ENCODE measurements at places on chromosomes 2 and 18.

- no peak for DNase-seq
Observed at GRCh38 chr18:616380-616995, 19.7 kb downstream of the CLUL1 start.

- no peak for DNase-seq
Observed at GRCh38 chr2:233068762-233069418, 8.7 kb downstream of the INPP5D start.

DNA sequence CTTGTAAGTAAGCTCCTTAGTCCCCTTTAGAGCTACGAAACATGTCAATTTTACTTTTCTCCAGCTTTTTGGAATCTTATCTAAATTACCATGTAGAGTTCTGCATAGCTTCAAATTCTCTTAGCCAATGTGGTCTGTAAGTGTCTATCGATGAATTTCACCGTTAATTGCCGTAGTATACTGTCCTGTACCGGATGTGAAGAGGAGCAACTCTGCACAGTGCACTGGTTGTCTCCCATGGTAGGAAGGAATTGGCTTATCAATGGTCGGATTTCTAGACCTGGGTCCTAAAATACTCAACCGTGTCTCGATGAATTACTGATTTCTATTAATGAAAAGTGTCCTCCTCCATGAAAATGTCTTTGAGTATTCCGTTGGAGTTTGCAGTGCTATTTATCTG lies 1.9 kb downstream of the NOP58 start:
- no peak for DNase-seq

DNA sequence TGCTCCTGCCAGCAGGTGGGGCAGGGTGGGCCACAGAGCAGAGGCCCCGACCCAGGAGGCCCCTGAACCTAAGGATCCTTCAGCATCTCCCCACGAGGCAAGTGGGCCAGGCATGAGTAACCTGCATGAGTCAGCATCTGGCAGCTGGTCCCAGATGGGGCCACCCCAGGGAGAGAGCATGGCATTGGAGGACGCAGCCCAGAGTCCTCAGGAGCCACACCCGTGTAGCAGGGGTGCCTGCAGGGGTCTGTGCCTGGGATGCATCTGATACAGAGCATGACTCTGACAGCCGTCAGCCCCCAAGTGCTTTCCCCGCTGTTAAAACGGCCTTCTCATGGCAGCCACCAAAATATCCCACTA lies 185.6 kb upstream of the SALL3 start:
- no peak for DNase-seq

DNA sequence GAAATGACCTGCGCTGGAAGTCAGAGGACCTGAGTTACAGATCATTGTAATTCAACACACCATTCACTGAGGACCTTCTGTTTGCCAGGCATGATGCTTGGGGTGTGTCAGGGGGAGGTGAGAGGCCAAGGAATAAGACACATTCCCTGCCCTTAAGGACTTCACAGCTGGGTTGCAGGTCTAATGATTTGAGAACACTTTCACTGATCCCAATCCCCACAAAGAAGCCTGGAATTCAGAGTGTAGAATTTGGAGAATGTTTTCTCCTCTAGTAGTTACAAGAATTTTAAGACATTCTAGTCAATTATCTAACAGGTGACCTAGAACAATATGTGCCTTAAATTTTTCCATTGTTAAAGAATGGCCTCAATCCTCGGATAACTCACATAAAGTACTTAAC lies 322.4 kb downstream of the TNS1 start:
- DNase-seq: no peak

- DNase-seq: no peak
Observed at GRCh38 chr18:43965691-43966090, 688.4 kb upstream of the SYT4 start.

DNA sequence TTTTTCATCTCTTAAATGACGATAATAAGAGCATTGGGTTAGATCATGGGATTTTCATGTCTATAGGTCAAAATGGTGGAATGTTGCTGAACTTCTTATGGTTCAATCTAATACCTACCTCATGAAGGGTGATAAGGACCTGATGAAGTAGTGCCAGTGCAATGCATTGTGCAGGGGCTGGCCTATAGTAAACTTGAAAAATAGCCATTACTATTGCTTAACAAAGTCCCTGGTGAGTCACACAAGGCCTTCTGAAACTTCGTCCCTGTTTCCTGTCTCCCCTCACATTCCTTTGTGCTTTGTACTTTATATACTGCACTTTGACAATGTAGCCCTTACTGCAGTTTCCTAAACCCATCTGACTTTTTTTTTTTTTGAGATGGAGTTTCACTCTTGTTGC lies 515.9 kb downstream of the SLC4A3 start:
- DNase-seq: peak; percentile 41

DNA sequence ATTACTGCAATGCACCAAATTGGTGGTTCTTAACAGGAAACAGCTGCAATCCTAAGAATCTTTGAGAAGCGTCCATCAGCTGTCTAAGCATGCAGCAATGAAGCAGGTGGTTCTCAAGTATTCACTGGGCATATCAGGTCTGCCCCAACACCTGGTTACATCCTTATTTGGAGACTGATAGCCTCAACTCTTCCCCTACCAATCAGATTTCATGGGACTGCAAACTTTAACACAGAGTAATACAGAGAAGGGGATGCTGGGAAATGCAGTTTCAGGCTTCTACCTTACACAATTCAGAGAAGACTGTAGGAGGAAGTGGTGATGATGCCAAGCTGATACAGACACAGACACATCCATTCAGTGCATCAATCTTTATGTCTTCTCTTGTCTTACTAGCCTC lies 240.5 kb downstream of the BCL2 start:
- no peak for DNase-seq

DNA sequence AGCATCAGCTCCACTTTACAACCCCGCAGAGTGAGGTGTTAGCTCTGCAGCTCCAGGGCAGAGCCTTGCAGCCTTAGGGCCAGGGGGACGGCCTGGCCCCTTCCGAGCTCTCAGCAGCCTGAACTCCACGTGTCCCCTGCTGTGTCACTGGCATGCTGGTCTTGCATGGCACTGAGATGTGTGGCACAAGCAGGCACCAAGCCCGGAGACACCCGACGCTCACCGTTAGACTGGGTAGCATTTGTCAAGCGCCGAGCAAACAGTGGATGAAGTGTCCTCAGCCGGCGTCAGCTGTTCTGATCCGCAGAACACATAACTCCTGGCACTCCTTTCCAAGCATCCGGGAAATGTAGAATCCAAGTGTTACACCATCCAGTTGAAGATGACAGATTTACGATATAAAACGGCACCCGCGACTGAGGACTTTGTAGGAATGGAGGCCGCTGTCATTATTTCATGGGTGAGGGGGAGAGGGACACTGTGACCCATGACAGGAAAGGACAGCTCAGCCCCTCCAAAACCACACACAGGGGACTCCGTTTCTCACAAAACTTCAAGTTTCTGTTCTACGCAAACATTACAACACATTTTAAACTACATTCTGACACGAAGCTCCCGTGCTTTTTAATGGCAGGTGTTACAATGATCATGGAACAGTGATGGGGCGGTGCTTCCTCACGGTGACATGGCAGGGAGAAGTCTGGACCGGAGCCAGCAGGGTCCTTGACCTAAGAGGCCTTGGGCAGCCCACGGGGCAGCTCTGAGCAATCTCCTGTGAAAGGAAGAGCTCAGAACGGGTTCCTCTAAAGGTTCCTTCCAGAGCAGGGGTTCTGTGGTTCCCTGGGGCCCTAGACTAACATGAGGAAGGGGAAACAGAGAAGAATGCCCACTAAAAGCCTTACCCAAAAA lies 89.4 kb downstream of the HDAC4 start:
- no peak for DNase-seq

GRCh38 chr2:15517793-15518192 lies 43.3 kb downstream of the NBAS start:
- DNase-seq: no peak

- DNase-seq: no peak
Observed at GRCh38 chr2:8307606-8308180, 374.2 kb upstream of the ID2 start.

GRCh38 chr2:72081451-72081850 lies 66.2 kb downstream of the CYP26B1 start:
- DNase-seq: no peak

DNA sequence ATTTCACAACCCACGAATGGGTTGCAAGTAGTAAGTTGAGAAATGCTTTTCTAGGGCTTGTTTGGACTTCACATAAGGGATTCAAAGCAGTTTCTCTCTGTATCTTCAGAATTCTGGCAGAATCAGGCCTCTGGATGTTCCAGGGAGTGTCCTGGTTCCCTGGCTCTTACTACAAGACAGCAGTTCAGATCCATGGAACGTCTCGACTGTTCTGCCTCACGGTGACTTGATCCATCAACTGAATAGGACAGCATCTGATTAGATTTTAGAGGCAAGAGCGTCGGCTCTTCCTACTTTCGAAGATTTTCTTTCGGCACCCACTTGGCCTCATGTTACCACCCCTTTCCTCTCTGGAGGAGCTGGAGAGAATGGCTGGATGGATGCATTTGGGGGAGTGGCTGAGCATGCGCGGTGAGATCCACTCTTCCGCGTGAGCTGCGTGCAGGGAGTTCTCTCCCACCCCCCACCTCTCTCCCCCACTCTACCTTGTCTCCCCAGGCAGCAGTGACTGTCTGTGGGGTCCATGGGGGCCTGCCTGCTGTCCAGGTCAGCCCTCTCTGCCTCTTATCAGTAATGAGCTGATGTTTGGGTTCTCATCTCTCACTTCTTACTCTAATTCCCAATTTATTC lies 132.5 kb downstream of the VAPA start:
- no peak for DNase-seq

GRCh38 chr2:143087033-143087432 lies 42.2 kb upstream of the ARHGAP15 start:
- DNase-seq: no peak

DNA sequence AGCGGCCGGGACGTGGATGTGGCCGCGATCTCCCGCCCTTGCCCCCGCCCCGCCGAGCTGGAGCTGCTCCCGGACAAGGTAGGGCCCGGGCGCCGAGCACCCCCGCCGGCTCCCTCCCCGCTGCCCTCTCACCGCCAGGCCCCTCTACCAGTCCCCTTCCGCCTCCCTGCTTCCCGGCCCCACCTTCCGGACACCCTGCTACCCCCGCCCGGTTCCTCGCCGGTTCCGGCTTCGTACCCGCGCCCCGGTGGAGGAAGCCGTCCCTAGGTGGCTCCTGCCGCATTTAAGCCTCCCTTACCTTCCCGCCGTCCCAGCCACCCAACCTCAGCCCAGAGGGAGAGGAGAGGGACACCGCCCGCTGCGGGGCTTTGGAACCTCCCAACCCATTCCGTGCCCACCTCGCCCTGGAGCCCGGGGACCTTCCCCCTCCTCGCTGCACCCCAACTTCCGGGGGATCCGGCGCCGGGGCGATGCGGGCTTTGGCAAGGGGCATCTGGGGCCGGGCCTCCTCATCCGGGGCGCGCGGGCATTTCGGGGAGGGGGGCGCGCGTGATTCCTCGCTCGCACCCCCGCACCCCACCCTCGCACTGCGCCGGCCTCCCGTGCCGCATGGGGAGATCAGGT lies 475 bp downstream of the B3GNT2 start:
- DNase-seq: no peak

- peak; percentile 42 for DNase-seq
Observed at GRCh38 chr2:150410809-150411208, 76.7 kb downstream of the RND3 start.

DNA sequence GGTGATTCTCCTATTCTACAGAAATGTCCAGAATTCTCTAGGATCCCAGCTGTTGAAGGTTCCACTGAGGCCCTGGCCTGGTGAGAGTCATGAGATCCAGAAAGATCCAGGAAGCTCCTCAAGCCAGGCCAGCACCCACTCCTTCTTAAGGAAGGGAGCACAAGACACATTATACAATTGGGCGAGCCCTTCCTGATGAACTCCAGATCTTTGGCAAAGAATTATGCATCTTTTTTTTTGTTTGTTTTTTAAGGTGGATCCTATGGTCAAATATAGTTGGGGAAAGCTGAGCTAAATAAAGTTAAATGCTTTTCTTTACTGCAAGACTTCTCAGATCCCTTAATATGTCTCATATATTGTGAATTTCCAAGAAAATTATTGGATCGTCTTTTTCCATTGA lies 37.0 kb upstream of the LOXHD1 start:
- no peak for DNase-seq

DNA sequence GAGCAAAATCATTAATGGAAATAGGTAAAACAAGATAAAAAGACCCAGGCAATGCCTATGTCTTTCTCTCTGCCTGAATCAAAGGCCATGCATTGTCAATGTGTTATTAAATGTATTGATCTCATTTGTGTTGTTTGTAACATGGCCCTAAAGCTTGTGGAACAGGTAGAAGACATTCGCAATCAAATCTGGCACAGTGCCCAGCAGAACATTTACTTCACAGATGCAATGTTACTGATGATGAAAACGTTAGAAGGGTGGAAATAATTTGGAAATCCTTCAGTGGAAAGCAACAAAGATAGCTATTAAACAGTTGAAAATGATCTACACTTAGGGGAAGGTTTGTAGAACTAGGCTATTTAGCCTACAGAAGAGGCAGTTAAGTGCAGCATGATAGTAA lies 368.2 kb downstream of the EPHA4 start:
- no peak for DNase-seq

- no peak for DNase-seq
Observed at GRCh38 chr18:55425698-55426097, 162.3 kb downstream of the TCF4 start.

DNA sequence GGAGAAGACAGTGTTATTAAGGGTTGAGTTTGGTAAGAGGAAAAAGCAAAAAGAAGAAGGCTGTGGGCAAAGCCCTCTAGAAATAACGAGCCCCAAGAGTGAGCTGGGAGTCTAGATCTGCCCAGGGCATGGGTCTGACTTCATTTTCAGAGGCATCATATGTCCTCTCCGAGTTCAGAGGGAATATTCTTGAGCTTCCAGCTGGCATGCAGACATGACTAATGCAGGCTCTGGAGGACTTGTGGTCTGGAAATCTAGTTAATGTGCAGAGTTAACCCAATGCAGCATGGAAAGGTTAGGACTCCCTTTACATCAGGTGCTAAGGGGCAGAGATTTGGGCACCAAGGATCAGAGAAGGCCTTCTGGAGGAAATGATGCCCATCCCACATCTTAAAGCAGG lies 7.3 kb downstream of the ACMSD start:
- peak; percentile 24 for DNase-seq

DNA sequence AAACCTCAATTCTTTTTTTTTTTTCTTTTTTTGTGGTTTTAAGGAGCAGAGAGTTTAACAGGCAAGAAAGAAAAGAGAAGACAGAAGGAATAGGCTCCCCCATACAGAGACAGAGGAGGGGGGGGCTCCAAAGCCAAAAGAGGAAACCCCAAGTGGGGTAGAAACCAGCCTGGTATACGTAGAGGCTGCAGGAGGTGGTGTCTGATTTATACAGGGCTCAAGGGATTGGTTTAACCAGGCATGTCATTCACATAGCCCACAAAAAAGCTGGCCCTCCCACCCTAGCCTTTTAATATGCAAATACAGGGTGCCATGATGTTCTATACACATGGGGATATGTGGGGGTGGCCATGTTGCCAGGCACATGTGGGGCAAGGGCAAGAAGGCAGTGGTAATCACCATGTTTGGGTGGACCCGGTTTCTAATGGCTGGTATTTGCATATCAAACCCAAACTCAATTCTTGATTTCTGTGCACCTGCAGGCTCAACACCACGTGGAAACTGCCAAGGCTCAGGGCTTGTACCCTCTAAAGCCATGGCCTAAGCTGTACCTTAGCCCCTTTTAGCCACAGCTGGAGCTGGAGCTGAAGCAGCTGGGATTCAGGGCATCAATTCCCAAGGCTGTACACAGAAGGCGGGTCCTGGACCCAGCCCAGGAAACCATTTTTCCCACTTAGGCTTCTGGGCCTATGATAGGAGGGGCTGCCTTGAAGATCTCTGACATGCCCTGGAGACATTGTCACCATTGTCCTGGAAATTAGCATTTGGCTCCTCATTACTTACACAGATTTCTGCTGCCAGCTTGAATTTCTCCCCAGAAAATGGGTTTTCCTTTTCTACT lies 170.3 kb downstream of the MAIP1 start:
- no peak for DNase-seq

GRCh38 chr2:33911327-33911726 lies 312.2 kb upstream of the FAM98A start:
- DNase-seq: no peak
